Activated T-cell treated with anti-CD3 and anti-CD28 coated beads, Interleukin-2, amount 50 U/mL, for 24 hours (primary cell): ENCODE measurements at places on chromosomes 11 and 22.

DNA sequence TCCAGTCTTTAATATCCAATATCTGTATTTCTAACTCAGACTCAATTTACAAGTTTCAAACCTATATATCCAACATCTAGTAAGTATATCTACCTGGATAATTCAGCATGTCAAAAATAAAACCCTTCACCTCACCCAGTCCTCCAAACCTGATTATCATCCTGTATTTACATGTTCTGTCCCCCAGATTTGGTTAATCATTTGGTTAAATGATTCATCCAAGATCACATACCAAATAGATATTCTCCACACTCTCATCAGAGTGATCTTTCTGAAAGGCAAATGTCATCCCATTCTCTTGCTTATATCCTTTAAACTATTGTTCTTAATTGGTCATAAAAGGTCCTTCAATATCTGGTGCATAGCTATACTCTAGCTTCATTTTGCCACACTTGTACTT lies 199.0 kb downstream of the SOX6 start:
- DNase-seq: no peak

DNA sequence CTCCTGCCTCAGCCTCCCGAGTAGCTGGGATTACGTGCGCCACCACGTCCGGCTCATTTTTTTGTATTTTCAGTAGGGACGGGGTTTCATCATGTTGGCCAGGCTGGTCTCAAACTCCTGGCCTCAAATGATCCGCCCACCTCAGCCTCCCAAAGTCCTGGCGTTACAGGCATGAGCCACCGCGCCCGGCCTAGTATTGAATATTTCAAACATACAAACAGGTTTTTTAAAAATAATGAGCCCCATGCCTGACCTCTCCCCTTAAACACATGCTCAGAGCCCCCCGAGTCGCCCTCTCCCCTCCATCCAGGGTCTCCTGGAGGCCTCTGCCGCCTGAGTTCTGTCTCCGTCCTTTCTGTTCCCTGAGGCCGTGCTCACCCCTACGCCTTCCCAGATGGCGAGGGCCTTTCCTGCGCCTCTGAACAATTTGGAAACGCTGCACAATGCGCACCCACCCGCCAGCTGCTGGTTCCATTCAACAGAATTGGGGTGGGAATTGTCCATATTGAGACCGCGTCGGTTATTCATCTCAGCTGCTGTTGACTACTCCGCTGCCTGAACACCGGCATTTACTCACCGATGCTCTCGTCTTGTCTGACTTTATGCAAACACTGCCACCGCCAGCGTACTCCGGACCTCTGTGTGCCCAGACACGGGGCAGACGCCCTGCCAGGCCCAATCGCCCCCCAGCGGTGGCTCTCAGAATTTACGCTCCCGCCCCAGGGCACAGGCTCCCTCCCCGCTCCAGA lies 13.6 kb upstream of the RNH1 start:
- DNase-seq: no peak

DNA sequence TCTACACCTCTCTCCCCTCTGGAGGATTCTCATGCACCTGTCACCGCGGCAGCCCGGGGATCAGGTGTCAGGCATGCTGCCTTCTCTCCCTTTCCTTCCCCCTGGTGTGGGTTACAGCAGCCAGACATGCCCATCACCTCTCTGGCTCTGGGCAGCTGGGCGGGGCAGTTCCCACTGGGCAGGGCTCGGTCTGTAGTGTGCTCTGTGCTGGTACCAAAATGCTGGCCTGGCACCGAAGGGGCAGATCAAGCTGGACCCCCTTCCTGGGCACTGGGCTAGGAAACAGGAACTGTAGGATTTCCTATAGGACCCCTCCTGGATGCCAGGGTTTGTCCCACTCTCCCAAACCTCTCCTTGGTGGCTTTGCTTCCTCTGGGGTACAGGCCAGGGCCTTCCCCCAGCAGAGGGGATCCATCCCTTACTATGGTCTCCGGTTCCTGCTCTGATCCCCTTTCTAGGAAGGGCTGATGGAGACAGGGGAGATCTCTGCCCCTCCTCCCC lies 821 bp downstream of the GAL3ST1 start:
- DNase-seq: no peak

DNA sequence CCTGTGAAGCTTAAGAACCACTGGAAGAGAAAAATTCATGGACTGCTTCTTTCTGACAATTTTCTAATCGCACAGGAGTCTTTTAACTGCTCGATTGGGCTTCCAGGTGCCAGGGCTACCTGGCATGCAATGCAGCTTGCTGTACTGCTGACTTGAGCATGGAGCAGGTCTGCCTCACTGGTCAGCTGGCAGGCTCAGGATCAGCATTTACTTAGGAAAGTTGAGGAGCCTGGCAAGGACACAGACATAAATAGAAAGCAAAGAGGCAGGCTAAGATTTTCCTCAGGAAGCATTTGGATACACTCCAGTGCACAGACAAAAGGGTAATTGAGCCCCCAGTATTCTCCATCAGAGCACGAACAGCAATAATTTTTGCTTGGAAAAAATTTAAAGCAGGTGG lies 163.5 kb downstream of the CSNK2A3 start:
- DNase-seq: no peak

- DNase-seq: no peak
Measured at GRCh38 chr22:39109361-39109760, 12.3 kb downstream of the APOBEC3H start.

- DNase-seq: no peak
Measured at GRCh38 chr22:21697880-21698279, 32.1 kb downstream of the PPIL2 start.
